ENCODE measurements at places on chromosomes 2 and 18.

GRCh38 chr18:34493566-34494358 is 216.3 kb upstream of the DTNA start:
- DNase-seq: peak; percentile 50

DNA sequence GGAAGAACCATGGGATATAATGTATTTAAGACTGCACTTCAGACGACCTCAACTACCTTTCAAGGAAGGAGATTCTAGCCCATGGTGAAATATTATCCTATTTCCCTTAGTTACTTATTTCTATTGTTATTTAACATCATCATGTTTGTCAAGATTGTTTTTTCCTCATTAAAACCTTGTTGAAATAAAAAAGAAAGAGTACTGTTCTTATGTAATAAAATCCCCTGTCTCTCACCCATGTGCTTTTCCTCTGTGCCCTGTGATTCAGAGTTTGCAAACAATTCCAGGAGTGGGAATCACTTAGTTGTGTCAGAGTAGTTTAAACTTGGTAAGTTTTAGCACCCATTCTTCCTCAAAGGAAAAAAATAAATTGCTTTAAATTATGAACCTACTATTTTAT is 43.6 kb downstream of the ERBB4 start:
- DNase-seq: no peak

DNA sequence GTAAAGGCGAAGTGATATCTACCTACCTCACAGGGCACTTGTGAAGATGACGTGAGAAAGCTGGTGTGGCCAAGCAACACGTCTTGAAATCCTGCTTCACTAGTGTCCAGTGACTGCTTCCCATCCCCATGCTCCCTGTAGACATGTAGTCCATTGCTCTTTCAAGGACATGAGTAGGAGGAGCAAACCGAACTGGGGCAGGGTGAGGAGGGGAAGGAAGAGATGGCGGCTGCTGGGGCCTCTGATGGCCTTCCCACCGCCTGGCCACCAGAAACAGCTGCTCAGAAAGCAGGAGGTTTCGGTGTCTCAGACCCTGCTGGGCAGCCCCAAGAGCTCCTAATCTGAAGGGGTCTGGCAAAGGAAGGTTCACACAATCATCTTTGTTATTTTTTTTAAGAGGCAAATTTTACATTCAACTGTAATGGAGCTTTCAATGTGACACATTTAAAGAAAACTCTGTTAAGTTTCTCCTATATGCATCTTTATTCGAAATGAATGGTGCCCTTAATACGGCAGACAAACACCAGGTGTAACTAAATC is 14.7 kb downstream of the CPLX4 start:
- no peak for DNase-seq

GRCh38 chr2:60453872-60454271 is 99.6 kb downstream of the BCL11A start:
- DNase-seq: no peak

DNA sequence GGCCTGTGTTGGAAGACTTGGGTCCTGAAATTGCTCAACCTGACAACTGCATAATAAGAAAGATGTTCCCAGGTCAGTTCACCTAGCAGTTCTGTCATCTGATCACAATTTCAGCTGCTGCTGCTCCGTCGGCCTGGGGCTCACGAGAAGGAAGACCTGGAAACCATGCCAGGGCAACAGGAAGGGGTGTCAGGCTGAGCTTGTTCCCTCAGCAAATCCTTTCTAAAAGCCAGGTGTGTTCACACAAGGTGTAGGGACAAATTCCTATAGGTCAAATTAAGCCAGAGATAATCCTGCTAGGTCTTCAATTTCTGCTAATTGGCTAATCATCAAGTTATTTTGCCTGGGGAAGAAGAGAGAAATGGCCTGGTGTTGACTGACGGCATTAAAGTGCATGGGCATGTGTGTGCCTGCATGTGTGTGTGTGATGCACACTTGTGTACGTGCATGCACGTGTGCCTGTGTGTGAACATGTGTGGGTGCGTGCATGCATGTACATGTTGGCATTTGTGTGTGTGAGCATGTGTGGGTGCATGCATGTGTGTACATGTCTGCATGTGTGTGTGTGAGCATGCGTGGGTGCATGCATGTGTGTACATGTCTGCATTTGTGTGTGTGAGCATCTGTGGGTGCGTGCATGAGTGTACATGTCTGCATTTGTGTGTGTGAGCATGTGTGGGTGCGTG is 178.6 kb downstream of the TMEM18 start:
- no peak for DNase-seq

DNA sequence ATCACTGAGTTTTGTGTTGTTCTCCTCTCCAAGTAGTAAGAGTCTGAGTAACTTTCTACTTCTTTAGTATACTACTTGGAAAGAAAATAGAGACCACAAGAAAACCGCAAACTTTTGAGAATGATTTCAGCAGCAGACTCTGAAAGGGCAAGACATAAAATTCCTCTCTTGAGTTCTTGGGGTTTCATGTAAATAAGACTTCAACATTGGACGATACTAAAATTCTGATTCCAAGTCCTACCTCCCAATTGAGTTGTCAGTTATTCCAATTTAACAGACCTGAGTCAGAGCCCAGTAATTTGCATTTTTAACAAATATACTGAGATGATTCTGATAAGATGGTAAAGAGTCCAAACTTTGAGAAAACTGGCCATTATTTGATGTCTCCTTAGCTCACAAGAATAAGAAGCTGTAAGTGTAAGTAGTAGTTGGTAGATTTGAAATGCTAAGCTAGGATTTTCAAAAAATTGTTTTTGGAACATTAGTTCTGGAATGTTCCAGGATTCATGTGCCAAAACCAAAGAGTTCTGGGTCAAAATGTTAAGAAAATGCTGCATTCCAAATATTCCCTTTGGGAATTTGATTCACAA is 261.6 kb upstream of the SPOPL start:
- DNase-seq: no peak

GRCh38 chr2:191565647-191566198 is 112.2 kb upstream of the NABP1 start:
- no peak for DNase-seq

DNA sequence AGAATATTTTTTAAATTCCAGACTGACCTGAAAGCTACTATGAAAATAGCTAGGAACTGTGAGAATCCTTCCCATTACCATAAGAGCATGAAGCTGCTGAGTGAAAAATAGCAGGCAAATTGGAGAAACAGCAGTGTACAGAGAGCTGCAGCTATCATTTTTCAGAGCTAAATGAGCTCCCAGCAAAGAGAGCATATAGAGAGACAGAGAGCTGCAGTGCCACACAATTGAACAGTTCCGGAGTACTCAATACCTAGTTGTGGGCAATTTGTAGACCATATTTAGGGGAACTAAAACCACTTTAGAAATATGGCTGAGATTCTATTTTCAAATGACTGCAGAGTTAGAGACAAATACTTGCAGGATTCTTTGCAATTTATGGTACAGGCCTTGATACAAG is 645.3 kb downstream of the STK39 start:
- no peak for DNase-seq

DNA sequence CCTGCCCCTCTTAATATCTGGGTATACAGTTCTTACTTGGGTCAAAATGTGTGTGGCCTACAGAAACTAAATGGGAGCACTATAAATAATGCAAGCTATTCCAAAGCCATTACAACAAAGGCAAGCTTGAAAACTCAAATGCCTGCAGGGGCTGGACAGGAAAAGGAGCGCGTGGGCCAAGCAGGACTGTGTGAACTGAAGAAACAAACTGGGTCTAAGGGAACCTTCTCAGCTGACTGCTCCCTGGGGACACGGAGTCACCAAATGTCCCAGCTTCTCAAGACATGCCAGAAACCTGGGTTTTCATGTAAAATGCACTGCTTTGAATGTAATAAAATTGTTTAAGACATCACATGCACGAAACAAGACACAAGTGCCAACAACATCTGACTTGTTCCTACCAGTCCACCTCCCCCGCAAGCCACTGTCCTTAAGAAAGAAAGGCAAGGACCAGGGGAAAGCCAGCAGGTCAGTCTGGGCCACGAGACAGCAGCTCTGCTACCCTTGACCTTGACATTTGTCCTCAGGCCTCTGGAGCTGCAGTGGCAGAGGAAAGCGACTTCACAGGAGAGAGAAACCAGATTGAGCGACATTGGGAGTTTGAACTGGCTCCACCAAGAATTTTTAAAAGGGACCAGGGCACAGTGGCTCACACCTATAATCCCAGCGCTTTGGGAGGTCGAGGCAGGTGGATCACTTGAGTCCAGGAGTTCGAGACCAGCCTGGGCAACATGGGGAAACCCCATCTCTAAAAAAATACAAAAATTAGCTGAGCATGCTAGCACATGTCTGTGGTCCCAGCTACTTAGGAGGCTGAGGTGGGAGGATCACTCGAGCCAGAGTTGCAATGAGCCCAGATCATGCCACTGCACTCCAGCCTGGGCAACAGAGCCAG is 89.7 kb upstream of the SH3BP4 start:
- no peak for DNase-seq

DNA sequence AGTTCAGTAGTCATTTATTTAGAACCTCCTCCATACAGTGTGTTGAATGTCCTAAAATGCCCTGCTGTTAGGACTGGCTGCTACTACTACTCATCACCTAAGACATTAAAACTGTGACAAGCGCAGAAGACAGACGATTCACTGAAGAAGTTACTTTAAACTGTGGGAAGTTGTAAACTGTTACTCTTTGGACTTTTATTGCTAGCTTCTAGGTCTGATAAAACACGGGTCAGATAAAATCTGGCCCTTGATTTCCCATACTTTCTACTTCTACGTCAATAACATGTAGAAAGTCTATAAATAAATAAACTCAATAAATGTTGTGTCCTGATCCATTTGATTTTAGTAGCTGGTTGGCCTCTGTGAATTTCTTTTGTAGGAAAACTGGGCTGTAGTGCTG is 113.4 kb downstream of the ICA1L start:
- no peak for DNase-seq

- DNase-seq: peak; percentile 97
Measured at GRCh38 chr2:177753682-177754491, 318.7 kb downstream of the PDE11A start.

- no peak for DNase-seq
Measured at GRCh38 chr2:18517386-18517785, 43.1 kb downstream of the RDH14 start.

- peak; percentile 0 for DNase-seq
Measured at GRCh38 chr2:189050165-189050712, 76.1 kb downstream of the COL3A1 start.

GRCh38 chr2:223819891-223820290 is 17.5 kb downstream of the AP1S3 start:
- no peak for DNase-seq

GRCh38 chr2:52918551-52918950 is 849.1 kb upstream of the CHAC2 start:
- DNase-seq: no peak

DNA sequence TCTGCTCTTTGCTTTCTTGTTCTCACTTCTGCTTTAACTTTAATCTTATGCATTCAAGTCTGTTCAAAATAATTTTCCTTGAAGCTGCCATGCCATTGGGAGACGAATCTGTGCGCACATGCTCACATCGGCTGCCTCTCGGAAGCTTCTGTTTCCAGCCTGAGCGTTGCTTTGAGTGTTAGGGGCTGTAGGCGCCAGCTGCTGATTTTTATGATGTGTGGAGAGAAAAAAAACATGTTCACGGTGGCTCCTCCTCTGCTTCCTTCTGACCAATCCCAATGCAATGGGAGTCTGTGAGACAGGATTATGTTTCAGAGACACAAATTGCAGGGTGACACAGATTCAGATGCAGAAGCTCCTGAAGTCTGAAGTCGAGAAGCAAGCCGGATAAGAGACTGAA is at the start of gene MC4R:
Gene MC4R (minus strand): TSS at position 180 of the 400 bp plus-strand sequence. CDS start 426 bp downstream, outside the sequence.
- peak; percentile 95 for DNase-seq

DNA sequence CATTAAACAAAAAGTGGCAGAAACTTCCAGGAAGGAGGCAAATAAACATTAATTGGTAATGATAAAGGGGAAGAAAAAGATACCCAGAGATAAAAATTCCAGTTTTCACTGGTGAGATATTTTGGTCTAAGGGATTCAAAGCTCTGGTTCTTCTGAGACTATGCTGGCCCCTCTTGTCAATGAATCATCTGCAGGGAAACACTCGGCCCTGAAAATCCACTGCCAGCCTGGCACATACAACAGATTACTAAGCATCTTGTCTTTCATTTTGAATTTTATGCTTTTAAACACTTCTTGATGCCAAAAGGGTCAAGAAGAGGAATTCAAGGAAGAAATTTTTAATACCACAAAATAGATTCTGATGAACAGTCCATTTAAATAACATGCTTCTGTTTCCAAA is 1603.8 kb upstream of the ZEB2 start:
- DNase-seq: no peak

- no peak for DNase-seq
Measured at GRCh38 chr18:69897397-69898108, 50.1 kb downstream of the CD226 start.

- no peak for DNase-seq
Measured at GRCh38 chr2:192190474-192190873, 4.3 kb downstream of the TMEFF2 start.

DNA sequence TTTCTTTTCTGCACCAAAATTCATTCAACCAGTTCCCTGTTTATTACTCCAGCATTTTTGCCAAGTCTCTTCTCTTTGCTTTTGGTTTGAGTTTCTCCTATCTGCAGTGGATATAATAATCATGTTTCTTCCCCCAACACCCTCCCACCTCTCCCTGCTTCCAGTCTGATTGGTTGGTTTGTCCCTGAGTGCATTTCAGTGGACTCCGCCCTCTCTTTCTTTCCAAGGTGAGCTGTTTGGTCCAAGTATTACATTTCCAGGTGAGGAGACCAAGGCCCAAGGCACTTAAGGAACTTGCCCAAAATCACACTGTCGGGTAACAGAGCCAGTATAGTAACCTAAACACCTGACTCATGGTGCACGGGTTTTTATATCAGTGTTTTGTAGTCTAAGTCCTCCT is 17.7 kb downstream of the MRO start:
- no peak for DNase-seq

- DNase-seq: no peak
Measured at GRCh38 chr18:78807668-78808067, 171.9 kb upstream of the SALL3 start.

GRCh38 chr18:32425466-32425865 is 45.2 kb downstream of the GAREM1 start:
- DNase-seq: no peak

GRCh38 chr2:39119732-39120520 is 925 bp downstream of the SOS1 start:
- DNase-seq: peak; percentile 56

- DNase-seq: no peak
Measured at GRCh38 chr2:46805401-46805951, 110.1 kb downstream of the MCFD2 start.

GRCh38 chr2:91974401-91975129 is 2896.7 kb upstream of the TEKT4 start:
- DNase-seq: no peak

Measured in NCI-H524 (cell line).